ENCODE measurements at places on chromosomes 6 and 20.

GRCh38 chr20:8094850-8095249, 37.2 kb upstream of the PLCB1 start:
- DNase-seq = no peak

- peak; percentile 59 for DNase-seq
Measured at GRCh38 chr20:3716195-3716834, 3.9 kb upstream of the SIGLEC1 start.

GRCh38 chr20:38187517-38187916, 22.4 kb upstream of the TGM2 start:
- DNase-seq = peak; percentile 12

DNA sequence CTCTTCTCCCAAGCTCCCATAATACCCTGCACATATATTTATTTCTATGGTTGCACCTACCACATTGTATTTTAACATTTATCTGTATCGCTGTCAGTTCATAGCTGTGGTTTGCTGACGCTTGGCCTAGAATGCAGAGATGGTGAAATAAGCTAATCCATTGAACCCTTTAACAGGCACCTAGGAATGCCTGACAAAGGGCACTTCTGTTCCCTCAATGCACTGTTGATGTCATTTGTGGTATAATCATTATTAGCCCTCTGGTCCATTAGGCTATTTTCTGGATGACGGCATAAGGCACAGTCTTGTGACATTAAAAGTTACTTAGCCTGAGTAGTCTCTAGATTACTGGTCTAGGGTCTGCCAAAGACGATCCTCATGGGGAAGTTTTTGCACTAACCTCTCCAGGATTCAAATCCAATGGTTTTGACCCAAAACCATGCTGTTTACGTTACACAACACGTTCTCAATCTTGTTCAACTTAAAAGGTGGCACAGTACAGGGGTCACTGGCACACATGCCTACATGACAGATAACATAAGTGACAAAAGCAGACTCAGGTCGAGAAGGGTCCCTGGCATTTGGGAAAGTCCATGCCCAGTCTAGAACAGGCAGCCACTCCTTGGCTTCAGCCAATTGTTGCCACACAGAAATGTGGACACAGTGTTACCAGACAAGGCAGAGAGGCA, 2.1 kb upstream of the YWHAB start:
- DNase-seq = no peak

Data from NCI-H146 (cell line).